Right kidney (tissue), 9 donors: ENCODE measurements at places on chromosomes 16 and 17.

GRCh38 chr17:76145231-76146052, 4.4 kb upstream of the FOXJ1 start:
- no peak for DNase-seq

DNA sequence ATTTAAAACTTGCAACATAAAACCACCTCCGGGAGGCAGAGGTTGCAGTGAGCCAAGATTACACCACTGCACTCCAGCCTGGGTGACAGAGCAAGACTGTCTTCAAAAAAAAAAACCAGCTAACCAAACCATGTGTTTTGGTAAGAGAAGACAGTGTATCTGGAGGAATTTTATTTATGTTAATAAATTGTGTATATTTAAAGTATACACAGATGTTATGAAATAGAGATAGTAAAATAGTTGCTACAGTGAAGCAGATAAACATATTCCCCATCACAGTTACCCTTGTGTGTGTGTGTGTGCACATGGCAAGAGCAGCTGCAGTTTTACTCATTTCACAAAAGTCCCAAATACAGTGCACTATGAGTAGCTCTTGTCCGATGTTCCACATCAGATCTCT, 54.8 kb upstream of the CRISPLD2 start:
- DNase-seq: no peak

DNA sequence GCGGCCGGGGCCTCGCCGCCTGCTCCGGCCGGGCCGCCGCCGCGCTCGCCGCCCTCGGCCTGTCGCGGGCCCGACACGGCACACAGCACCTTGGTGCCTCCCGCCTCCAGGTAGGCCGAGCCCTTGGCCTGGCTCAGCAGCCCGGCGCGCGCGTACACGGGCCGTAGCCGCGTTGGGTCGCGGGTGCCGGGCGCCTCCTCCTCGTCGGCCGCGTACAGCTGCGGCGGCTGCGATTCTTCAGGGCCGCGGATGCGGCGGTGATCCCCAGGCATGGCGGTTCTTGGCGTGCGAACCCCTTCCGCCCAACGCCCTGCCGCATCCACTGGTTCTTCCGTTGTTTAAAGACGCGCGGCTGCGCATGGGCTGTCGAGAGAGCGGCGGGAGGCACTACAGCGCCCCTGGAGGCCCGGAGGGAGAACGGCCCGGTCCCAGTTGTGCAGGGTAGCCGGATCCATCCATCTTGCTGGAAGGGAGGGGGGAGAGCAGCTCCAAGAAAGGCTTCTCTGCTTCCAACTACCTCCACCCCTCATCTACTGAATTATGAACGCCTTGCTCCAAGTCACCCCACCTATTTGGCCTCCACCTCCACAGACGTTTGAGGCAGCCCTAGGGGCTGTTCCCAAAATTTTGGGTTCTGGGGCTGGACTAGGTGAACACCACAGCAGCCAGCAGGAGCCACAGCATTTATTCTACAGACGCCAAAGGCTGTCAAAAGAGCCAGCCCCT, at the start of gene EXOSC6:
TSS of gene EXOSC6 (minus strand) at position 312 of the 726 bp plus-strand sequence. CDS start at position 272, 40 bp downstream.
- DNase-seq: peak; percentile 98

GRCh38 chr17:76248013-76248782, 7.9 kb upstream of the RNF157 start:
- no peak for DNase-seq

DNA sequence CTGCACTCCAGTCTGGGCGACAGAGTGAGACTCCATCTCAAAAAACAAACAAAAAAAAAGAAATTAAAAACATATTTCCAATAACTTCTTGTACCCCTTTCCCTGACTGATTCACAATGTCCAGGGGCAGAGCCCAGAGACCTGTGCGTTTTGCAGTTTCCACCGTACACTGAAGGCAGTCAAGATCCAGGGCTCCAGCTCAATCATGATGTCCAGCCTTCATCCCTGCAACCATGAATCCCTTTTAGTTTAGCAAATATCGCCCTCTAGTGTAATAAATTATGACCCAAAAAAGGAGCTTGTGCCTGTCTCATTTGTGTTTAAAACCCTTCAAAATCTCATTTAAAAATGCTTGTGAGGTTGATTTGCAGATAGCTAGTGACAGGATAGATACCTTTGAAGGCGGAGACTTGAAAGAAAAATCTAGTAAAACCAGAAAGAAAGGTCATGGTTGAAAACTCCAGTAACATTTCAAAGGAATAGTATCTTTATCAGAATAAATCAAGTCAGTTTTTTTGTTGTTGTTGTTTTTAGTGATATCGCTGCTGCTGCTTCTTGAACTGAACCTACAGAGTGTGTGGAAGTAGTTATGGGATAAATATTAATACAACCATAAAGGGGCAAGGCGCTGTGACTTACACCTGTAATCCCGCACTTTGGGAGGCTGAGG, 3.7 kb upstream of the ERN1 start:
- DNase-seq: no peak

GRCh38 chr17:613725-614124, 100.9 kb downstream of the VPS53 start:
- no peak for DNase-seq

- no peak for DNase-seq
These were observed 16.2 kb downstream of the NCOR1 start for GRCh38 chr17:16199093-16199492.

GRCh38 chr16:49890876-49891275, 35.0 kb upstream of the ZNF423 start:
- DNase-seq: no peak

DNA sequence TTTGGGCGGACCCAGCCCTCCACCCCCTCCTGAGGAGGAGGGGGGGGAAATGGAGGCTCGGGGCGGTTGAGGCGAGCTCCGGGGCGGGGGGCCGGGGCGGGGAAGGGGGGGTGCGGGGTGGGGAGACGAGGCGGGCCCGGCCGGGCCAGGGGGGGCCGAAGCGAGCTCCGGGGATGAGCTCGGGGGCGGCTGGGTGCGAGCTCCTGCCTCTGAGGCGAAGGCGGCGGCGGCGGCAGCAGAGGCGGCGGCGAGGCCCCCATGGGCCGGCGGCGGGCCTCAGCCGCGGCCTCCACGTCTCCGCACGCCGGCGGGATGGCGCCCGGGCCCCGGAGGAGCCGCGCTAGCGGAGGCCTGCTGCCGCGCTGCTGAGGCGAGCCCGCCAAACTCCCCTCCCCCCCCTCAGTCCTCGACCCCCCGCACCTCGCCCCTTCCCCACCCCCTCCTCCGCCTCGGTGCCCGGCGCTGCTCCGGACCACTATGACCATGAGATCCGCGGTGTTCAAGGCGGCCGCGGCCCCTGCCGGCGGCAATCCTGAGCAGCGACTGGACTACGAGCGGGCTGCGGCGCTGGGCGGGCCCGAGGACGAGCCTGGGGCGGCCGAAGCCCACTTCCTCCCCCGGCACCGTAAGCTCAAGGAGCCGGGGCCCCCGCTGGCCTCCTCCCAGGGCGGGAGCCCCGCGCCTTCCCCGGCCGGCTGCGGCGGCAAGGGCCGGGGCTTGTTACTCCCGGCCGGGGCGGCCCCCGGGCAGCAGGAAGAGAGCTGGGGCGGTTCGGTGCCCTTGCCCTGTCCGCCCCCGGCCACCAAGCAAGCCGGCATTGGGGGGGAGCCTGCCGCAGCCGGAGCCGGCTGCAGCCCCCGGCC, 596 bp downstream of the MSL1 start:
- peak; percentile 73 for DNase-seq

GRCh38 chr16:1656808-1657617, 21.1 kb upstream of the JPT2 start:
- DNase-seq: no peak

- no peak for DNase-seq
These were observed 6.2 kb downstream of the CTU2 start for GRCh38 chr16:88712362-88712979.

GRCh38 chr16:23145608-23146007, 3.6 kb downstream of the USP31 start:
- DNase-seq: no peak

- DNase-seq: no peak
These were observed 7.6 kb downstream of the RCVRN start for GRCh38 chr17:9897372-9897968.

DNA sequence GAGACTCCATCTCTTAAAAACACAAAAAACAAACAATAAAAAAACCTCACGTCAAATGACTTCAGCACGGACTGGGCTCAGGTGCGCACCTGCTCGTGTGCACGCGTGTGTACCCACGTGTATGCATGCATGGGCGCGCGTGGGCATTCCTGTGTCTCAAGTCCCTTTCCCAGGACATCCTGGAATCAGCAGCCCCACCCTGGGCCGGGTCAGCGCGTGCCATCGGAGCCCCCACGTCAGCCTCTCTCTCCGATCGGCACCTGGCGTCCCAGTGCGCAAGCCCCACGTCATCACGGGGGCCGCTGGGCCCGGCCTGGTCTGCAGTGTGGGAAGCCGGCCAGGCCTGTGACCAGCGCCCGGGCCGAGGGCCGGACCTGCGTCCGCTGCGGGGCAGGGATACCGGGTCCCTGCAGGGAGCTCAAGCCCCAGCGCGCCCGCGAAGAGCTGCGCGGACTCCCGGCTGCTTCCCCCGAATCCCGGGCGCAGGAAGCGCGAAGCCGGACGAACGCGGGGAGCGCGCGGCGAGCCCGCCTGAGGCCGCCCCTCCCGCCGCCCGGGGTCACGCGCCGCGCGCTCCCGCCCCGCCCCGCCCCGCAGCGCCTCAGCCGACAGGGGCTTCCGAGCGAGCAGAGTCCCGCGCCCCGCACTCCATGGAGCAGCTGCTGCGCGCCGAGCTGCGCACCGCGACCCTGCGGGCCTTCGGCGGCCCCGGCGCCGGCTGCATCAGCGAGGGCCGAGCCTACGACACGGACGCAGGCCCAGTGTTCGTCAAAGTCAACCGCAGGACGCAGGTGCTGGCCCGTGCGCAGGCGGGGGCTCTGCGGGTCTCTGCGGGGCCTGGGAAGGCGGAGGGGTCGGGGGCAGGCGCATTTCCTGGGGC, at the start of gene FN3K:
TSS of gene FN3K (plus strand) at position 629 of the 880 bp plus-strand sequence. CDS start at position 651, 22 bp downstream.
- DNase-seq: peak; percentile 84

DNA sequence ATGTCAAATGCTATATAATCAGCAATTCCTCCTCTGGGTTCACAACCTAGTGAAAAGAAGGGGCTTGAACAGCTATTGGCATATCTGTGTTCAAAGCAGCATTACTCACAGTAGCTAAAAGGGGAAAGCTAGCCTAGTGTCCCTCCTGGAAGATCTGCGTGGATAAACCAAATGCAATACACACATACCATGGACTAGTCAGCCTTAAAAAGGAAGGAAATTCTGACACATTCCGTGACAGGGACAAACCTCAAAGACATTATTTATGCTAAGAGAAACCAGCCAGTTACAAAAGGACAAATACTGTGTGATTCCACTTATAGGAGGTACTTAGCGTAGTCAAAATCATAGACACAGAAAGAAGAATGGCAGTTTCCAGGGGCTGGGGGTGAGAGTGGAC, 90.1 kb downstream of the XYLT1 start:
- DNase-seq: no peak

- no peak for DNase-seq
These were observed 15.8 kb upstream of the AKTIP start for GRCh38 chr16:53518550-53519416.

DNA sequence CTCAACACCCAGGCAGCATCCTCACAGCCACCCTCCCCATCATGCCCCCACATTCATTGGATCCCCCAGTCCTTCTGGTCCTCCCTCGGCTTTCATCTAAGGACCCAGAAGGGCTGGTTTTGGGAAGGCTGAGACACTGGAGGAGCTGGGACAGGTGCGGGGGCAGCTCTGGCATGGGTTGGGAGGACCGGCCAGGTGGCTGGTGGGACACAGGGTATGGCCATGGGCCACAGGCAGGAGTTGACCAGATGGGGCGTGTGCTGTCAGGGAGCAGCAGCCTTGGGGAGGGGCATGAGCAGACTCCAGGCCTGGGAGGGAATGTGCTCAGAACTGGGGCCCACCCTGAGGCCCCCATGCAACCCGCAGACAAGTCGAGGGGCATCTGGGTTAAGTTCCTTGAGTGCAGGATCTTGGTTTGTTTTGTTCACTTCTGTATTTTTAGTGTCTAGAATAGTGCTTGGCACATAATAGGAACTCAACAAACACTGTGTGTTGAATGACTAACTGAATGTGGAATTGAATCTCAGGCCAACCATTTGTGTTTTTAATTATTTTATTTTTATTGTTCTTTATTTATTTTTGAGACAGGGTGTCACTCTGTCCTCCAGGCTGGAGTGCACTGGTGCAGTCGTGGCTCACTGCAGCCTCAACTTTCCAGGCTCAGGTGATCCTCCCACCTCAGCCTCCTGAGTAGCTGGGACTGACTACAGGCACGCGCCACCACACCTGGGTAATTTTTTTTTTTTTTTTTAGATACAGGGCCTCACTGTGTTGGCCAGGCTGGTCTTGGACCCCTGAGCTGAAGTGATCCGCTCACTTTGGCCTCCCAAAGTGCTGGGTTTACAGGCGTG, 5.6 kb downstream of the P2RX1 start:
- no peak for DNase-seq

DNA sequence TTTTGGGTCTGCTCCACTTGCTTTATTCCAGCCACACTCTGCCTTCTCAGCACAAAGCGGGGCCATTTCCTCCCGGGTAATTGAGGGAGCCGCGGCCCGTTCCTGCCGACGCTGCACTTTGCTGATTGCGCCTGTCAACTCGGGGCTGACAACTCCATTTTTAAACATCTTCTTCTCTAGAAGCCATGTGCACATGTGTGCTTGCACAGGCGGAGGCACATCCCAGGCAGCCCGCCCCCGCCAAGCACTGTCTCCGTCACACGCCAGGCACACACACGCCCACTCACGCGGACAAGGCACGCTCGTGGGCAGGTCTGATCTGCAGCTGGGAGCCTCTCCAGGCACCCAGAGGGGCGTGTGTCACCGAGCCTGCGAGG, 63.2 kb downstream of the ENGASE start:
- no peak for DNase-seq

DNA sequence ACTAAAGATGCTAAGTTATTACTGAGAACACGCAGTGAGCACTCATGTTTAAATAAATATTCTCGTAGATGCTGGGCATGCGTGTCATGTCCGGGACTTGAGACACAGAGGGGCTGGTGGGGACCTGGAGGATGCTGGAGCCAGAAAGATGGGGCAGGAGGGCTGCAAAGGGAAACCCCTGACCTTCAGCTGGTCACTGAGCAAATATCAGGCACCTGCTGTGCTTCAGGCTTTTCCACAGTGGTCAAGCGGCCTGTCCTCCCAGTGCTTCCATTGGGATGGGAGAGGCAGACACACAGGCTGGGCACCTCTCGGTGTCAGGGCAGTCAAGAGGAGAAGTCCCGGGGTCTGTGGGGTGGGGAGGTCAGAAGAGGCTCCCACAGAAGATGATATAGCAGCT, 211.4 kb downstream of the GSG1L start:
- no peak for DNase-seq

- no peak for DNase-seq
These were observed 324.0 kb downstream of the KCNJ2 start for GRCh38 chr17:70493277-70493874.

DNA sequence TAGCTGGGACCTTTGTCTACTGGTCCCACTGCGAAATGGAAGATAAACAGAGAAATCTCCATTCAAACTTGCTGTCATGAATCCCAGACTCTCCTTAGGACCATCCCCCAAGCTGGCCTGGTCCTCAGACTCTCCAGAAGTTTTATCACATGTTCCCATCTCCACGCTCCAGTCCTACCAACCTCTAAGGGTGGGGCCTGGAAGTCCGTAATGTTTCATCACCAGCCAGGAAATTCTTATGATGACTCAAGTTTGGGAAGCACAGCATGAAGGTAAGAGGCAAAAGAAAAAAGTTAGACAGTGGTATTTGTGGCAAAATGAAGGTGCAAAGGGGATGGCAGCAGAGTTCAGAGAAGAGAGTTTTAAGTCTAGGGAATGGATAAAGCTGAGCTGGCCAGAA, 52.7 kb downstream of the ZNF18 start:
- DNase-seq: no peak
